ENCODE measurements at places on chromosomes 13 and 19.

- DNase-seq, result no peak
These were observed 589 bp upstream of the S1PR2 start for GRCh38 chr19:10231612-10232228.

- no peak for DNase-seq
These were observed 1247.6 kb downstream of the PCDH17 start for GRCh38 chr13:58879114-58879513.

GRCh38 chr13:112057736-112058518, 9.0 kb upstream of the SOX1 start:
- DNase-seq, result no peak

- DNase-seq, result no peak
These were observed 238.7 kb downstream of the LIG4 start for GRCh38 chr13:107976628-107977027.
